ENCODE measurements at places on chromosomes 2 and 18.
A peak's percentile ranks its signal among the peaks of the same experiment; 100 is the strongest.

- no peak for DNase-seq
Observed at GRCh38 chr18:23784832-23785245, 95.6 kb downstream of the LAMA3 start.

DNA sequence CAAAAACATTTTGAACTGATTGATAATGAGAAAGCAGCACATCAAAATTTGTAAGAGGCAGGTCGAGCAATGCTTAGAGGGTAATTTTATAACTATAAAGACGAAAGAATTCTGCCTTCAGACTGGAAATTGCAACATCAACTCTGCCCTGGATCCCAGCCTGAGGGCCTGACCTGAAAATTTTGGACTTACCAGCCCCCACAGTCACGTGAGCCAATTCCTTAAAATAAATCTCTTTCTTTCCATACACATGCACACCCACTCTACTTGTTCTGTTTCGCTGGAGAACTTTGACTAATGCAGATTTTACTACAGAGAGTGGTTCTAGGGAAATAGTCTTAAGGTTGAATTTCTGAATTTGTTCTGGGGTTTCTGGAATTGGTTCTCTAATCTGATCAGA lies 14.6 kb upstream of the ACOXL start:
- no peak for DNase-seq

GRCh38 chr2:38274286-38275276 lies 102.5 kb downstream of the ATL2 start:
- peak; percentile 54 for DNase-seq

DNA sequence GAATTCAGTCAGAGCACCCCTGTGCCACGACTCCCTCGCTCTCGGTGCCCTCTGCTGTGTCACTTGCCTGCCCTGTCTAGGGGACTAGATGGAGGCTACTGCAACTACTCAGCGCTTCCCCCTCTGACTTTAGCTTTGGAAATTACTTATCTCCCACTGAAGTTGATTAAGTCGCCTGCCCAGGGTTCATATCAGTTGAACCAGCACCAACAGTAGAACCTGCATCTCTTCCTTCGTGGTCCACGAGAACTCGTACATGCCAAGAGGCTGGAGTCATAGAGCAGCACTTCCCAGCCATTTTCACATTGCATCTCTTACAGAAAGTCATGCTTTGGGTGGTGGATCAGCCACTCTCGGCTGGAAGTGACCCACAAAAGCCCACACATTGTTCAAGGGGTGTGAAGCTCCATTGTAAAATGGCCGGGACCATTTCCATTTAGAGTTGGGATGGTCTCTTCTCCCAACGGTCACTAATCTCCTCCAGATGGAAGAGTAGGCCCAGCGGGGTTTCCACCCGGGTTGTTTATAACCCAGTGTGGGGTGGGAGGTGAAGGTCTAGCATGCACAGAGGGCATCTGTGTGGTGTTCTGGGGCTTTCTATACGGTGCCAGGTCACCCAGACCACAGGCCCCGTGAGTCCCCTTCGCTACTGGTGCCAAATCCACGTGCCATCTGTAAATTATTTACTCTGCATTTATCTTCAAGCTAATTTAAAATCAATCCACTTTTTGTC lies 38.0 kb downstream of the STEAP3 start:
- DNase-seq: no peak

DNA sequence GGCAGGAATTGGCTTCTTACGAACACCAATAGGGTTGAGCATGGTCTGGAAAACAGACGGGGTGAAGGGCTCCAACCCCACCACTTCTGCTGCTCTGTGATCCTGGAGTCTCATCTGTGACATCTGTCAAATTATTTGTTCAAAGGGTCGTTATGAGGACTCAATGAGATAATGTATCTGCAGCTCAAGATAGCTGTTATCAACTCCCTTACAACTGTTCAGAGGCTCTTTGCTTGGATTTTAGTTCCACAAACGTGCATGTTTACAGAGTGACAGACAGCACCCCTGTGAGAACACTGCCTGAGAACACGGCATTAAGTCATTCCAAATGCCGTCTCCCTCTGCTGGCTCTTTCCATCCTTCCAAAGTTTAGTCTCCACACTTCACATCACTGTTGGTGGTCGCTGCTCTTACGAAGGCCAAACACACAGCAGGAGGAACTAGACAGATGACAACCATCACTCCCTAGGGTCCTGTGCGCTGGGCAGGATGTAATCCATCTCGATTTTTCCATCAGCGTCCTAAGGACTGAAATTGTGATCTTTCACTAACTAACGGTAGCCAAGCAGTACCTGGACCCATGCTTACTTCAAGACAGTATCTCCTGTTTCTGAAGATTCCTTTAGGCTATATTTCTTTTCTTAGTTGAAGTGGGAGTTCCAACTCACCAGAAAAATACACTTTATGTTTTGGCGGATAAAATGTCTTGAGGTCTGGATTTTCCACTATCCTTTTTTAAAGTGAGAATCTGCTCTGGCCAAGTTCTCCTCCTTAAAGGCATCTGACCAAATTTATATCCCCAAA lies 220.3 kb downstream of the ANAPC1 start:
- no peak for DNase-seq

DNA sequence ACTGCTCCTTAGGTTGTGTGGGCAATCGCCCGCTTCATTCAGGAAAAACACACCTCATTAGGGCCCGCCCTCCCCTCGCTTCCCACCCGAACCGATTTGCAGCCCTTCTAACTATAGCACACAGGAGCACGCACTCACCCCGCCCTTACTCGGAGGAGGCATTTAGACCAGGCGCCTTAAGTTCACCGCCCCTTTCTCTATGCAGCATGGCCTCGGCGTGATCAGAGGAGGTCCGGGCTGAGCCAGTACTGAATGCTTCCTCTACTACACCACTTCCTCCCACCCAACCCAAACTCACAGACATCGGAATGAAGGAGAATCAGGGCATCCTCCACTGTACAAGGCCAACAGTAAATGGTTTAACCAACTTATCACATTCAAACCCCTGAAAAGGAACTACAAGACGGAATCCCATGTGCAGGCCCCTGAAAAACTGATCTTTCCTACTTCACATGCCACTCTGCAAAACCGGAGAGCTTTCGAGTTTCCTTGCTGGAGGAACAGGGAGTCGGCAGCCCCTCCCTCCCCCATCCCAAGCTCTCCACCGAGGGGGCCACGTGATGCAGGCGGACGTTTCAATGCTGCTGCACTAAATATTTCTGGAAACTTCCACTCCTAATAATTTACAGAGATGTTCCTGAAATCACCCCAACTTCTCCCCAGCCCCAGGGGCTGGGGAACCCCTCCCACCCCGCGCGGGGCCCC lies 1.4 kb downstream of the XPO1 start:
- peak; percentile 91 for DNase-seq

DNA sequence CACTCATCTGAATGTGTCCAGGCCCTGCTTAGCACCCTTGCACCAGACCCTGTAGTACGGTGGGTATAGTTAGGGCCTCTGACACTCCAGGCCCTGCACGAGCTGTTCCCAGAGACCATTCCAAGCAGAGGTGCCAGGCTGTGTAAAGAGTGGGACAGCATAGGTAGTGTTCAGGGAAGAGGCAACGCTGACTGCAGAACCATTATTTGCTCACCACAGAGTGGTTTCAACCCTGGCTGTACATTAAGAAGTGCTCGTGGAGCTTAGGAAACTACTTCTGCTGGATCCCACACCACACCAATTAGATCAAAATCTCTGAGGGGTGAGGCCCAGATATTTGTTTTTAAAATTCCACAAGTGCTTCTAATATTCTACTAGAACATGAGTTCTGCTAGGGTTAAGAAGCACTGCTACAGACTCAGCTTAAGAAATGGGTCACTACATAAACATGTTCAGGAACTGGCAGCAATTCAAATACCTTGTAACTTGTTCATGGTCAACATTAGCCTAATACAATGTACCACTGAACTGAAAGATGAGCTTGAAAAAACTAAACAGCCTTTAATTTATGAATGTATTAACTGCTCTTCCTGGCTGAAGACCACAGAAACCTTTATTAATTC lies 183.0 kb downstream of the MYO5B start:
- no peak for DNase-seq

GRCh38 chr2:227228061-227228667 lies 63.7 kb downstream of the COL4A3 start:
- DNase-seq: peak; percentile 43
